ENCODE measurements at places on chromosomes 13 and 19.

DNA sequence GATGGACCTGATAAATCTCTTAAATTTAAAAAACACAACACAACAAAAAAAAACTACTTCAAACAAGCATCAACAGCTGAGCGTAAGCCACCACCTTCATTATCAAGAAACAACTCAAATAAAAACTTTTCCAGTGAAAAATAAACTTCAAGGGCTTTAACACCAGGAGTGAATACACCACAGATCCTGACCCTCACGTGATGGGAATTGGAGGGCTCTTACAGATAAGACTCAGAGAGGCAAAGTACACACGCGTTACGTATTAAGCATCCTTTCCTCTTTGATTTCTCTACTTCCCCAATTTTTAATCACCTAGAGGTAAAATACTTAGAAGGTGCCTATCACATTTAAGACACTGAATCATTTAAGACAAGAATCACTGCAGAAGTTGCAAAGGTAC lies 573 bp upstream of the STARD13 start:
- DNase-seq: no peak

- no peak for DNase-seq
These were observed 92.2 kb downstream of the DCLK1 start for GRCh38 chr13:36038785-36039555.

GRCh38 chr13:28719227-28720055 lies 671 bp upstream of the SLC46A3 start:
- no peak for DNase-seq

DNA sequence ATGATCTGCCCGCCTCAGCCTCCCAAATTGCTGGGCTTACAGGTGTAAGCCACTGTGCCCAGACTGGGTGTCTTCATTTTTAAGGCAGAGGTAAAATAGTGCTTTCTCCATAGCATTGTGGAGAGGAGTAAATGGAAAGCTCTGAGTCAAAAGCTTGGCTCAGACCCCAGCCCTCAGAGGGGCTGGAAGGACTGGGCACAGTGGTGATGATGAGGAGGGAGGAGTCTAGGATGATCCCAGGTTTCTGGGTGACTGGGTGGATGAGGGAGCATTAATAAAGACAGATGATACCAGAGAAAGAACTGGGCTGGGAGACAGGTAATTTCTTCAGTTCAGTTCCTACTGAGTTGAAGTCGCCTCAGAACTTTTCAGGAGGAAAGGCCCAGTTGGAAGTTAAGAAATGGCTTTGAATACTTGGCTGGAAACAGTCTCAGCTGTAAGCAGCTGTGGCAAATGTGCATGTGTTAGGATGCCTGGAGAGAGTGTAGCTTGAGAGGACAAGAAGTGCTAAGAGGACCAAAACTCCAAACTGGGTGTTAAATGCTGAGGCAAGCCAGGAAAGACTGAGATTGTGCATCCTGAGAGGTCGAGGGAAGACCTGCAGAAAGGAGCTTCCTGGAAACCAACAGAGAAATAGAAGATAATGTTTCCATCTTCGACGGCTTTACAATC lies 37.1 kb upstream of the MEDAG start:
- DNase-seq: no peak

DNA sequence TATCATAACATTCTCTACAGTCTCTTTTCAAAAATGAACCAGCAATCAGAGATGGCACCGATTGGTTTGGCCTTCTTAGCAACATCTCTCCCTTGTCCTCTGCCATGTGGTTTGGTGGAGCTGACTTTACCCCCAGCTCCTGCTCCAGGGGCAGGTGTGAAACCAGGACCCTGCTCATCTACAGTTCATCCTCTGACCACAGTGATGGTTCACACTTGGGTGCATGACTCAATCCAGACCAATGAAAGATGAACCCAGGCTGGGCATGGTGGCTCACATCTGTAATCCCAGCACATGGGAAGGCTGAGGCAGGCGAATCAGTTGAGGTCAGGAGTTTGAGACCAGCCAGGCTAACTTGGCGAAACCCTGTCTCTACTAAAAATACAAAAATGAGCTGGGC lies 33.6 kb upstream of the FFAR2 start:
- no peak for DNase-seq

DNA sequence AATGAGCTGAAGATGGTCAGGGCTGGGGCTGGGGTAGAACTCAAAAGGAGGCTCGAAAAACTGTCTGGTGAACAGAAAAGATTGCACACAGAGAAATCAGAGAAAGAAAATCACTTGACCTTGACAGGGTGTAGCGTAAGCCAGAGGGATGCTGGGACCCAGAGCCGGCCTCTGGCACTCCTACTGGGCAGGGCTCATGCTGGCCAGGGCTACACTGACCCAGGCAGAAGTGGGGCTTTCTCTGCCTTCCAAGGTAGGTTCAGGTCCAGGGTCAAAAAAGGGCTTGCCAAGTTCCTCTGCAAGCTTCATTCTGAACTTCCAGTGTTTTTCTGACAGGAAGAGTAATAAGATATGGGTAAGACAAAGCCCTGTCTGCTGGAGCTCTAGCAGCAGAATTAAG lies 56.2 kb downstream of the LATS2 start:
- DNase-seq: no peak

DNA sequence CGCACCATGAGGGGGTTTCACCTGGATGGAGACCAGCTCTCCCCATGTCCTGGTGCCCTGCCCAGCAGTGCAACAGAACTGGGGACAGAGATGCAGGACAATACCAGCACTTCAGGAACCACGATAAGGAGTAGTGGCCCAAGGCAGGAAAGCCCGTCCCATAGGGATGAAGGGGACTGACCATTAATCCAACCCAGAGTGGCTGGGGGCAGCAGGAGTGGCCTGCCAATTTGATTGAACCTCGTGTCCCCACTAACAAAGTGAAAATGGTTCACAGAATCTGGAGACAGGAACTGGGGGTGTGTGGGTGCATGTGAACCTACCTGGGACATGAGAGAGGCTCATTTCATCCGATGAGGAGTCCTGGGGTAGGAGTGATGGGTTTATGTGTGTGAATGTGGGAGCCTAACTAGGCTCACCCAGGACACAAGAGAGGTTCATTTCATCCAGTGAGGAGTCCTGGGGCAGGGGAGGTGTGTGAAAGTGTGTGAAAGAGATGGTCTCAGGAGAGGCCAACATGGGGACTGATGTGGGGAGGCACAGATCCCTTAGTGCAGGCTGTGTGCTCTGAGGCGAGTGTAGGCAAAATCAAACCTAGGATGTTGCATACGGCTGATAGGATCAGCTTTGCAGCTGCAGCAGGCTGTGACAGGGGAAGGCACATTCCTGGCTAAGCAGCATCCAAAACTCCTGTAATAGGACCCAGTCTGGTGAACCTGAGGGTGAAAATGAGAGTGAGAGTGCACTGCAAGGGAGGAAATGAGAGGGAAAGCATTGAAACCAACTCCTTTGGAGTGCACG lies 98.2 kb downstream of the ZNF429 start:
- DNase-seq: no peak
